SJCRH30 (cell line): ENCODE measurements at places on chromosomes 7 and 10. TPM values are rescaled to one million over a fixed set of nuclear protein-coding genes. Genes with fewer than 3 reads are reported as not detected.

The SLIT1 gene
- total RNA-seq, result 0.03 and 0.04 TPM in 2 replicates

The KCNH2 gene
- total RNA-seq, result 15.9 and 19.3 TPM in 2 replicates

The NUTM2E gene
- 0.02 and 0.03 TPM in 2 replicates for total RNA-seq

The ARMC3 gene
- not detected in 2 replicates for total RNA-seq

DNA sequence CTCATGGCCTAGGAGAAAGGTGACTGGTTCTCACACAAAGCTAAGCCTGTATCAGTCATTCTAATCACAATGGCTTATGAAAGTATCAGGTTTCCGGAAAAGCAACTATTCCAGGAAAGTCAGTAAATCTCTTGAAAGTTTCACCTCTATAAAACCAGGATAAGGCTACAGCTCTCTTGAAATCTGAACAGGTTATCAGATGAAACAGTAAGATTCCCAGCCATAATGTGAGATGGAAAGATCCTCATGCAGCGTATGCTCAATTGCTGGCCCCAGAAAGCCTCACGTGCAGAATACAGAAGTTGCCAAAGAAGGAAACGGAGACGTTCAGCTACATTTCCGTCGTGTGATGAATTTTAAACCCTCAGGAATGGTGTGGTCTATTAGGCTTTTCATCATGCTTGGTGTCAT, 90.0 kb downstream of the PFKFB3 start:
- DNase-seq, result no peak

- DNase-seq, result no peak
Measured at GRCh38 chr7:100376066-100376465, 2.8 kb downstream of the PILRA start.

- no peak for DNase-seq
Measured at GRCh38 chr10:121999301-121999700, 10.3 kb downstream of the TACC2 start.

DNA sequence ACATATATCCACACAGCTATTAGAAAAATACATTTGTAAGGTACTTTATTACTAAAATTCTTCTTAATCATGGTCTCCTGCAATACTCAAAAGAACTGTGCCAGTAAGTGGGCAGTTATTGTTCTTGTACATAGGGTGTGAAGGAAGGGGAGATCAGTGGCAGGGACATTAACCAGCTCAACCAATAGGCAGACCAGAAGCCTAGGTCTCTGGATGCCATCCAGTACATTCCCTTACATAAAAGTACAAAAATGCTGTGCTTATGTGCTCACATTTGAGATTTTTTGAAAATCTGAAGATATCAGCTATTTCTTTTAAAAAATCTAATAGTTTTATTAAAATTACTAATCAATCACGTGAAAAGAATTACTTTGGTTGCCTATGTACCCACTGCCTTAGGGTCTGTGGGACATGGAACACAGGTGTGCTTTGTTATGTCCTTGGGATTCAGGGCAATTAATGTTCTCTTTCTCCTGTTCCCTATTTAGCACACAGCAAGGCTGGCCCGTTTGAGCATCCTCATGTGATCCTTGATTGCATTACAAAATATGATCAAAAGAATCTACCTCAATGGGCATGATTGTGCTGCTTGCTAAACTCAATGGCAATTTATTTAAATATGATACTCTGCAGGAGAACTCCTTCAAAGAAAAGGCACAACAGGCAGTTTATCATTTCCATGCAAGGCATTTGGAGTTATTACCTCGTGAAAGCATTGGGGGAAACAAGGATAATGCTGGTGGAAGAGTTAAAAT, 22.7 kb downstream of the TWIST1 start:
- DNase-seq, result no peak

GRCh38 chr7:105617280-105618015, 36.2 kb upstream of the EFCAB10 start:
- no peak for DNase-seq

DNA sequence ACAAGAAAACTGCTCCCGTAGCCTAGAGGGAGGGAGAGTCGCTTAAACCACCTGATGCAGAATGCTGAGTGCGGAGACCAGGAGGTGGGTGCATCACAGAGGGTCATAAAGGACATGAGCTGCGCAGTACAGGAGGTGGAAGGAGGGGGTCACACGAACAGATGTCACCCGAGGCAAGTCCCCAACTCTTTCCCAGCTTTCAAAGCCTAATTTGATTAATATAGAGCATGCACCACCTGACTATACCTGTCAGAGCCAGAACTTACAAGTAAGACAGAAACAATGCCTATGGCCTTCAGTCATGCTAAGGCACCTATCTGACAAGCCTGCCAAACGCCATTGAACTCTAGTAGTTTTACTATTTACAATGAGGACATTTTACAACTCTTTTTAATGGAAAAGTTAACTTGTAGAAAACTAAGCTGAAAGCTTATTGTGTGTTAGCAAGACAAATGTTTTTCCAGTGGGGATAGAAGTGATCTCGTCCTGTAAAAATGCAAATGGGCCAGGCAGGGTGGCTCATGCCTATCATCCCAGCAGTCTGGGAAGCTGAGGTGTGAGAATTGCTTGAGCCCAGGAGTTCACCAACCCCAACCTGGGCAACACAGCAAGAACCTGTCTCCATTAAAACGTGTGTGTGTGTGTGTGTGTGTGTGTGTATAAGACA, 1.1 kb upstream of the VOPP1 start:
- no peak for DNase-seq

GRCh38 chr10:79244841-79245504, 102.3 kb upstream of the PPIF start:
- no peak for DNase-seq

DNA sequence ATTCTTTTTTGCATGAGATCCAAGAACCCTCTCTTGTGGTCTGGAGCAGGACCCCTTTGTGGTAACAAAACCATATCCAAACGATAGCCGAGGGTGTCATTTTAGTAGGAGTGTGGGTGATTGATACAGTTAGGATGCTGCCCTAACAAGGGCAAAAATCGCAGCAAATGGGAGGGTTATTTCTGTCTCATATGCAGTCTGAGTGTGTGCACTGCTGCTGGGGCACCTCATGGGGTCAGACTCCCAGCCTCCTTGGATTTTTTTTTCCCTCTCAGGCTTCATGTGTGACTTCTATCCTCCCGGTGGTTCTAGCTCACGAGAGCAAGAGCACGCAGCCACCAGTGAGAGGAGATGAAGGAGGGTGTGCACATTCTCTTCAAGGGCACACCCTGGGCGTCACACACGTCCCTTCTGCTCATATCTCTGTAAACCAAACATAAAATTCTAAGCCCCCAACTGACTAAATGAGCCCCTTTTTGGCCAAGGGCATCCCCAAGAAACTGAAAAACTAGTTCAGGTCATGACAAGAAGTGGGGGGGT, 28.6 kb upstream of the IL15RA start:
- no peak for DNase-seq

GRCh38 chr7:376306-377079, 86.5 kb downstream of the FOXL3 start:
- DNase-seq, result no peak

DNA sequence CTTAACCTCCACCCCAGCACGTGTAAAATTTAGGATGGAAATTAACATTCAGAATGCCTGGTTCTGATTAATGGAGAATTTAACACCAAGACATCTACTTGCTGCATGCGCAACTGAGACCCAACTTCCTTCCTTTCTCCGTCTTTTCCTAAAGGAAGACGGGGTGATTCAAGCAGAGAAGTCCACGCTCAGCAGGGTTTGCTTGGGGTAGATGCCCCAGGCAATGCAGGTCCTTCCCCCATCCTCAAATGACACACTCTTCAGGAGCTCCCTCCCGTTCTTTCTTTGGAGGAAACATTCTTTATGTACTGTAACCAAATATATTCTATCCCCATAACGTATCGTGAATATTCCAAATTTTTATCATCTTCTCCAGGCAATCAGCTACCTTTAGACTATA, 47.0 kb downstream of the FAM171A1 start:
- no peak for DNase-seq

DNA sequence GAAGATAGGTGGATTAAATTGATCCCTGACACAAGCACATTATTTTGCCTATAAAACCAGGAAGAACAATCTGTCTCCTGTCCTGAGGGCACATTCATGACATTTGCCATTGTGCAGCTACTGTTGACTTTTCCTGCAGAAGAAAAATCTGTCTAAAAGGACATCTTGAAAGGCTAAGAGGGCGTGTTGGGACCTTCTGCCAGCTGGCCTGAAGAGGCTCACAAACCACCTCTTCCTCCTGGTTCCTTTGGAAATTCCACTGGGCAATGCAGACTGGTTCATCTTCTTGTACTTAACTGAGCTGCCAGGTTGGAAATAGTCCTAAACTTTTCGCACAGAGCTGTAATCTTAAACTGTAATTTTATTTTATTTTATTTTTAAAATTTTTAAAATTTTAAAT, 35.7 kb upstream of the PIP start:
- DNase-seq, result no peak

DNA sequence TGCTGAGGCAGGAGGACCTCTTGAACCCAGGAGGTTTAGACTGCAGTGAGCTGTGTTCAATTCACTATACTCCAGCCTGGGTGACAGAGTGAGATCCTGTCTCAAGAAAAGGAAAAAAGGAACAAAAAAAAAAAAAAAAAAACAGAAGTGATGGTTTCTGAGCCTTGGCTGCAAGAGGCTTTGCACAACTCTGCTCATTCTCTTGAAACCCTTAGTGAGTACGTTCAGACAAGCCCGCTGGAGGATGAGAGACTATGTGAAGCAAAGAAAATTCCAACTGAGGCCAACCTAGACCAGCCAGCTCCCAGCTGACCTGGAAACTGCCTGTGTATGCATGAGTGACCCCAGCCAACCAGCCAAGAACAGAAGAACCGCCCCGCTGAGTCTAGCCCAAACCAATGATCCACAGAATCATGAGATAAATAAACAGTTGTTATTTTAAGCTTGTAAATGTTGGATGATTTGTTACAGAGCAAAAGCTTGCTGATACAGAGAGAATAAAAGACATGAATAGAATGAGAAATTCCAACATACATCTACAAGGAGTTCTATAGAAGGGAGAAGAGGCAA, 50.6 kb upstream of the FZD9 start:
- DNase-seq, result no peak

GRCh38 chr10:21929070-21929469, 74.5 kb downstream of the DNAJC1 start:
- peak; percentile 72 for DNase-seq

- no peak for DNase-seq
Measured at GRCh38 chr10:34505338-34505737, 309.8 kb downstream of the PARD3 start.

GRCh38 chr7:70093205-70093904, 495.1 kb downstream of the AUTS2 start:
- DNase-seq, result peak; percentile 91

GRCh38 chr7:50562136-50562535, 3.1 kb downstream of the DDC start:
- no peak for DNase-seq

DNA sequence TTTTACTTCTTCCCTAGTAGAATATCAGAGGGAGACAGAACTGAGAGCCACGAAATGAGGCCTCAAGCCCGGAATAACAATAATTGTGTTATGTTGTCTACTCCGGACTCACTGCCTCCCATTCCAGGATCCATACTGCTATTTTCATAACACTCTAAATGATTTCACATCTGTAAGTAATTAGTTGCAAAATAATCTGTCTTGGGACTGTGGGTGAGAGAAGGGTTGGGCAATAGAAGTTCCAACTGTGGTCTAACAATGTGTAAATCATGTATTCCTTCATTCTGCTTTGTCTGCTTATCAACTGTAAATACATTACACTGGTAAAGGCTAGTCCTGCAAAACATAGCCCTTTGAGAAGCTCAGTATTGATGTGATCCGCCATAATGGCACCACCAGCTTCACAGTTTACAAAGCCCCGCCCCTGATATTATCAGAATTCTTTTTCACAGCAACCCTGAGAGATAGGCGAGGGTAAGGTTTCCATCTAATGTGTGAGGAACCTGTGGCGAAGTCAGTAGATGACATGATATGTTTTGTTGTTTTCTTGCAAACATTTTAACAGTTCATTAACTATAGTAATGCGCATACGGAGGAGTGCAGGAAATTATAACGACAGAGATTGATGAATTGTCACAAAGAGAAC, 265.7 kb upstream of the BMPER start:
- no peak for DNase-seq

GRCh38 chr10:112950714-112951358, 789 bp downstream of the TCF7L2 start:
- peak; percentile 57 for DNase-seq

DNA sequence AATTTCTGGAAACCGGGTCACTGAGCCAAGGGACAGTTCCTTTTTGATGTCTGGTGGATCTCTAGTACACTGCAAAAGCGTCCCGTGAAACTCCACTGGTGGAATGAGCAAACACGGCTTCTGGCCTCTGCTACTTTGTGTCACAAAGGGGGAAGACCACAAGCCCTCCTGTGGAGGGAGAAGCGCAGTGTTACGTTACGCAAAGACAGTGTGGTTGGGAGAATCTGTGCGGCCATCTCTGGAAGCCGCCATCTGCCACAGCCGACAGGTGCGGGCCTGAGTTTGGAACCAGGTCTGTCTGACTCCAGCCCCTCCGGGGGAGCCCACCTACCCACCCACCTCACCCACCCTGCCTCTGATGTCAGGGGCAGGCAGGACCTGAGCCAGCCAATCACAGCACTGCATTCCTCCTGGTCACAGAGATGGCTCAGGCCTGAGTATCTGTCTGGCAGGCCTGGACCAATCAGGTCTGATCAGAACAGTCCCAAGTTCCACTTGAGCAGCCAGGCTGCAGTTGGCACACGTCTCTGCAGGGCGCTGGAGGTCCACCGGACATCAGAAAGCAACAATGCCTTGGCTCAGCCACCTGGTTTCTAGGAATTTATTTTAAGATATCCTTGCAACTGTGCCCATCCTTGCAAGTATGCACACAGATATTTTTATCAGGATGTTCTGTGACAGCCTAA, 3.0 kb upstream of the CYP2W1 start:
- peak; percentile 48 for DNase-seq

- no peak for DNase-seq
Measured at GRCh38 chr10:3484306-3485056, 300.5 kb downstream of the KLF6 start.

- DNase-seq, result peak; percentile 11
Measured at GRCh38 chr10:29370097-29371092, 81.5 kb downstream of the LYZL1 start.

DNA sequence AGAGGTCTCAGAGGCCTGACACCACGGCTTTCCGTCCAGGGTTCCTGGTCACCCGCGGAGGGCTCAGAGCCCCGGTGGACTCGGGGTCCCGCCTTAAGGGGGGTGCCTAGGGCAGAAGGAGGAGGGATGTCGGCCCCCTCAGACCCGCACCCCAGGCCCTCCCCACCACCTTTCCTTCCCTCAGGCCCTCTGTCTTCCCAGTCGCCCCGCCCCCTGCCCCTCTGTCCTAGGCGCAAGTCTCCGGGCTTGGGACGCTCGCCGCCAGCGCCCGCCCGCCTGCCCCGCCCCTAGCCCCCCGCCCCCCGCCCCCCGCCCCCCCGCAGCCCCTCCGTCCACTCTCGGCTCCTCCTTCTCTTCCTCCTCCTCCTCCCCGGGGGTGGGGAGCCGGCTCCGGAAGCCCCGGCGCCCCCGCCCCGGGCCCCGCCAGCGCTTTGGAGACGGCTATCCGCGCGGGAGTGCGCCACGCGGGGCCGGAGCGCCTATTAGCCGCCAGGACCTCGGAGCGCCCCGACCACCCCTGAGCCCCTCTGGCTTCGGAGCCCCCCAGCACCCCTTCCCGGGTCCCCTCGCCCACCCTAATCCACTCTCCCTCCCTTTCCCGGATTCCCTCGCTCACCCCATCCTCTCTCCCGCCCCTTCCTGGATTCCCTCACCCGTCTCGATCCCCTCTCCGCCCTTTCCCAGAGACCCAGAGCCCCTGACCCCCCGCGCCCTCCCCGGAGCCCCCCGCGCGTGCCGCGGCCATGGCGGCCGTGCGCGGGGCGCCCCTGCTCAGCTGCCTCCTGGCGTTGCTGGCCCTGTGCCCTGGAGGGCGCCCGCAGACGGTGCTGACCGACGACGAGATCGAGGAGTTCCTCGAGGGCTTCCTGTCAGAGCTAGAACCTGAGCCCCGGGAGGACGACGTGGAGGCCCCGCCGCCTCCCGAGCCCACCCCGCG, at the start of gene AEBP1:
TSS of gene AEBP1 (plus strand) at position 423 of the 937 bp plus-strand sequence. CDS start at position 744, 321 bp downstream.
- DNase-seq, result peak; percentile 51
